ENCODE measurements at places on chromosomes 1 and 21.

GRCh38 chr1:172980456-172980855 is 70.3 kb downstream of the TNFSF18 start:
- DNase-seq: no peak

DNA sequence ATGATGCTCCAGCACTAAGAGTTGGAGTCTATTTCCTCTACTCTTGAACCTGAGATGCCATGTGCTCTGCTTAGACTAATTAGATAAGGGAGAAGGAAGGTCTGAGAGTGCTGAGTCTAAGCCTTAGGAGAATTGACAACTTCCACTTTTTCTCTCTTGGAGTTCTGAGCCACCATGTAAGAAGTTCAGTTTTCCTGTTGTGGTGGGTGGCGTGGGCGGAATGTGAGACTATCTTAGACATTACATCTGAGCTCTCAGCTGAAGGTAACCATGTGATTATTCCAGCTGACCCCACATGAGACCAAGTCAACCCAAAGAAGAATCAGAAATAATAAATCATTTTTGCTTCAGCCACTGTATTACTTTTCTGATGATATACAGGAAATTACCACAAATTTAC is 404.5 kb upstream of the LRRC7 start:
- no peak for DNase-seq

GRCh38 chr1:37605061-37605650 is 9.4 kb upstream of the GNL2 start:
- no peak for DNase-seq

DNA sequence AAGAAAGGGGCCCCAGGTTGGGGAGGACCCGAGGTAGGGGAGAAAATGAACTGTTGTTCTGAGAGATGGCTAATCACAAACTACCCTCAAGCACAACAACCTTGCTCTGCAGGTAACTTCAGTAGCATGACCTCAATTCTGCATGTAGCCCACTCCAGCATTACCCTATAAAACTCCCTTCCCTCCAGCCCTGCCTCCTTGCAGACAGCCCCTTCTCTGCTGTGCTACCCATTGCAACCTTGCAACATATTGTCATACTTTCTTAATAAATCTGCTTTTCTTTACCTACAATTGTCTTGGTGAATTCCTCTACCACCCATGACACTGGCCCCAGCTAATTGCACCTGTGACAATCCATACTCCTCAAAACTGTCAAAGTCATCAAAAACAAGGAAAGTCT is 428.9 kb downstream of the MATN1 start:
- no peak for DNase-seq

- no peak for DNase-seq
These were observed 18.8 kb downstream of the NRDC start for GRCh38 chr1:51859735-51860134.

DNA sequence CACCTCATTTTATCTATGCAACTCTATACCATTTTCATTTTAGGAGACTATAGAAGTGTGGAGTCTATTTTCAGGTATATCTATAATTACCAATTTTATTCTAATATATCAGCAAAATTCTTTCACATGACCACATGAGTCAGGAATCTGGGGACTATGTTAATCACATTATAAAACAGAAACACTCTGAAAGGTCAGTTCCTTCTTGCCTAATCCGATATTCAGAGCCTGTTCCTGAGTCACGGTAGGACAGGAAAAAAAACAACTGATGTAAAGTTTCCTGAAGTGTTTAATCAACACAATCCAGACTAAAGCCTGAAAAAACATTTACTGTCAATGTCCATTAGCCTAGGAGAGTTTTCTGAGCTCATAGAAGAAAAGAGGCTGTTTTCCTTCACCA is 1902.3 kb downstream of the NCAM2 start:
- no peak for DNase-seq

- no peak for DNase-seq
These were observed 69.3 kb upstream of the CASZ1 start for GRCh38 chr1:10865518-10866320.

GRCh38 chr1:58551186-58552140 is 4.9 kb upstream of the OMA1 start:
- DNase-seq: no peak

- no peak for DNase-seq
These were observed 124.2 kb upstream of the IFFO2 start for GRCh38 chr1:19080721-19081120.

GRCh38 chr1:181124291-181124751 is 35.8 kb downstream of the IER5 start:
- DNase-seq: no peak

GRCh38 chr1:51240084-51240483 is 4.0 kb downstream of the RNF11 start:
- DNase-seq: no peak

DNA sequence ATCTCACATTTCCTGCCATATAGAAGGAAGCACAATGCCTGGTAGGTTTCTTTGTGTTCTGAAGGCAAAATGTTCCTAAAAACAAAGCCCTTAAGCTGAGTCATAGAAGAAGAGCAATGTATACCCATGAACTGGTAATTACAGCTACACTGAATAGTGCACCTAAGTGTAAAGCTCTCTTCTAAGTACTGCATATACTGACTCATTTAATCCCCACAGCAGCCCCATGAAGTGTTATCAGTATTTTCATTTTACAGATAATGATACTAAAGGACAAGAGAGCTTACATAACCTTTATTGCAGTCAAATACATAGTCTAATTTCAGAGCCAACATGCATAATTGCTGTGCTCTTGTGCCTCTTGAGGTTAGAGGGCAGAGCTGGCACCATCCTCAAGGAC is 239.9 kb downstream of the DPYD start:
- no peak for DNase-seq

- DNase-seq: no peak
These were observed 237.6 kb upstream of the DUSP10 start for GRCh38 chr1:221979444-221980032.

- DNase-seq: no peak
These were observed 50.9 kb upstream of the ETV3 start for GRCh38 chr1:157189096-157189495.

GRCh38 chr1:16281765-16282164 is 44.8 kb upstream of the CPLANE2 start:
- DNase-seq: no peak

GRCh38 chr1:163036671-163037070 is 32.5 kb upstream of the RGS4 start:
- no peak for DNase-seq

DNA sequence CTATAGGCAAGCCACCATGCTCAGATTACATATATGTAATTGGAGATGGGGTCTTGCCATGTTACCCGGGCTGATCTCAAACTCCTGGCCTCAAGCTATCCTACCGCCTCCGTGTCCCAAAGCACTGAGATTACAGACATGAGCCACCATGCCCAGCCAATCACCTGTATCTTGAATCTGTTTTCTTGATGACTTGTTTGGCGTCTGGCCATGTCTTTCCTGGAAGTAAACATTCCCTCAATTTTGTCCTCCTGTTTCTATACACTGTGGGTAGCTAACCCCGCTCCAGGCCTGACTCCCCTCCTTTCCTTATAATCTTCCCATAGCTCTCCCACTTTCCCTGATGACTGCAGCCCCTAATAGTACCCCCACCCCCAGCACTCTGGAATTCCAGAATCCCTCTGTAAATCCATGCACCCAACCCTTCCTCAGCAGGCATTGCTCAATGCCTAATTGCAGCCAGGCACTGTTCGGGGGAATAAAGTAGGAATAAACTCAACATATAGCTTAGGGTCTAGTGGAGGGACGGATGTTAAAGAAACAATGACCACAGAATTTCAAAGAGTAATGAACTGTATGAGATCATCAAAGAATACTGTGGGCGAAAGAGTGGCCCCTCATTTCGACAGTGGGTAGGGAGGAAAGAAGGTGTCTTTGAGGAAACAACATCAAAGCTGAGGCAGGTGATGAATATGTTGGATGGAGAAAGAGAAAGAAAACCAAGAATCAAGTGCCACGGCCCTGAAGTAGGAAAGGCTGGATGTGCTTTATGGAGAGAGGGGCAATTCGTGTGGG is 161.5 kb downstream of the ADSS2 start:
- no peak for DNase-seq

- DNase-seq: no peak
These were observed 24.0 kb downstream of the TMEM53 start for GRCh38 chr1:44650159-44650831.

DNA sequence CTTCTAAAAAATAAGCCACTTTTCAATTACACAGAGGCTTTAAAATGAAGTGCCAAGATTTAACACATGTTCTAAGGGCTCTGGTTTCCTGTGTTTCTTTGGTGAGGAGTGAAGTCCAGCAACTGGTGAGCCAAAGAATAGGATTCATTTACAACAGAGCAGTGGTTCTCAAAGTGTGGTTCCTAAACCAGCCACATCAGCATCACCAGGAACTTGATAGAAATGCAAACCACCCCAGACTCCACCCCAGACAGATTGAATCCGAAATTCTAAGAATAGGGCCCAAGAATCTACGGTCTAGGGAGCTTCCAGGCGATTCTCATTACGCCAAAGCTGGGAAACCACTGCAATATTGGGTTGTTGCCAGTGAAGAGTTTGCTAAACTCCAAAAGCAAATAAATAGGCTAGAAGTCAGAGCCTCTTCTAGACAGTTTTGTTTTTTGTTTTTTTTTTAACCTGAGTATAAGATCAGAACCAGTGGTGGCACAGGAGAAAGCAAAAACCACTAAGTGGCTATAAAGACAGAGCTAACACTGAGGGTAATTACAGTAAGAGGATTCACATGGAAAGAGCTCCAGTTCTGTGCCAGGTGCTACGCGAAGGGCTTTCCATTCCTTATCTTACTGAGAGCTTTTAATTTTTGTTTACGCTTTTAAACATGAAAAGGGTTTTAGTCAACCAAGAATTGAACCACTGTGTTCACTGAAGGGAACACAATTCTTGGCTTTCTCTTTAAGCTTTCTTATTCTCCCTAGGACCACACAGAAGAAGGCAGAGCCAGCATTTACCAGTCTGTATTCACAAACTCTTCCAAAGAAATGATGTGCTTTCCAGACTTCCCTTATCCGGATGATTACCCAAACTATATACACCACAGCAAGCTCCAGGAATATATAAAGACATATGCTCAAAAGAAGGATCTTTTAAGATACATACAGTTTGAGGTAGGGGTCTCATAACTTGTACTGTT is 42.4 kb upstream of the FMO2 start:
- DNase-seq: no peak

DNA sequence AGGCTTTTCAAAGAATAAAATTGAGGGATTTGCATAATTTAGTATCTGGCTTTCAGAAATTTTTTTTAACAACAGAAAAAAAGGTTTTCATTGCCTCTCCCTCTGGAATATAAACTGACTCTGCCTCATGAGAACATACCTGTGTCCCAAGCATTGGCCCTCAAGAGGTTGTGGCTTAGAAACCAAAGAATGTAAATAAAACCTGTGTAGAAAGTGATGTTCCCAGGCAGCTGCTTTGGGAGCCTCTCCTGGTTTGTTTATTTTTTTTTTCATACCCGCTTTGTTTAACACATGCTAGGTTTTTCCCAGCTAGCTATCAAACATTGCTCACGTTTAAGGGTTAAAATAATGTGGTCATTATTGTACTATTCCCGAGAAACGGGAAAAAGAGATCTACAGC is 40.5 kb upstream of the IFNAR2 start:
- no peak for DNase-seq

- no peak for DNase-seq
These were observed 6.1 kb upstream of the RABGAP1L start for GRCh38 chr1:174153085-174153824.

GRCh38 chr1:64263335-64263734 is 59.9 kb downstream of the UBE2U start:
- DNase-seq: no peak

DNA sequence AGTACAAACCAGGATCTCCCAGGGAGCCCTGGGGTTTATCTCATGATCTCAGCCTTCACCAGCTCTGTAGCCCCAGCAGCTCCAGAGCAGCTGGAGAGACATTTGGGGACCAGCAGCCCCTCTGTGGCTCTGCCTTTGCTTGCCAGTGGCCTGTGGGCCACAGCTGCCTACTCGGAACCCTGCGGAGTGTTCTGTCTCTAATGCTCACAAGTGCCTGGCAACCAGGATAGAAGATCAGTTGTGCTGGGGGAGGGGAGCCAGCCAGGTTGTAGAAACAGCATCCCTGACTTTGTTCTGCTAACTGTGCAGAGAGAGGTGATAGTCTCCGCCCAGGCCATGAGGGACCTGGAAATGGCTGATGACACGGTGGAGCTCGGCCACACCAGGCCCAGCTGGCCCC is 50.9 kb upstream of the KCNJ15 start:
- no peak for DNase-seq

GRCh38 chr1:70382682-70383081 is 28.2 kb upstream of the ANKRD13C start:
- no peak for DNase-seq

GRCh38 chr1:185984113-185984836 is 250.1 kb downstream of the HMCN1 start:
- DNase-seq: no peak

DNA sequence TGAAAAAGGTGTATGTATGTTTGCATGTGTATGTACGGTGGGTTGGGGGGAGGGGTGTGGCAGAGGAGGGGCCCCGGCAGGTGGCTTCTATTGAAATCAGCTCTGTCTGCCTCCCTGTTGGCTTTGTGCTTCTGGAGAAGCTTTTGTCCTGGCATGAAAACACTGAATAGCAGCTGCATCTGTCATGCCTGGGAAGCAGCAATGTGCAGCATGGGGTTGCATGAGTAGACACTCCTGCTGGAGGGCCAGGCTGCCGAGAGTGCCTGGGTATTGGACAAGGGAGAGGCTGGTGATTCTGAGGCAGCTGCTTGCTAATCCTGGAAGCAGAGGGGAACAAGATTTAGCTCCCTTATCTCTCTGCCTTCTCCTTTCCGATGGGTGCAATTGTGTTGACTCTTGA is 20.5 kb downstream of the MAPKAPK2 start:
- no peak for DNase-seq

DNA sequence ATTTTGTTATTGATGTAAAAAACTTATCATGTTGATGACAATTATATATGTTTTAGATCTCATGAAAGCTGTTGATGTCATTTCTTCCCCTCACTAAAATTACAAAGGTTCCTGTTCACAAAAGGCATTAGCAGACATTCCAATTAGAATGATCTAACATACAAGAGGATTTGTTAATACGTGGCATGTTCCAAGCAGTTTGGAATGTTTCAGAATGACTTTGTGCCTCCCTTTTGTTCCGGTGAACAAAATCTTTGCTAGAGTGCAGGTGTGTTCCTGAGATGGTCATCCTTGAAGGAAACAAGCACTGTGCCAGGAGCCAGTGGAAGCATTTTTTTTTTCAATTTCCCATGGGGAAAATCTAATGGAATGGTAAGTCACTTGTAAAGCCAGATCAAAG is 108.0 kb upstream of the KCTD3 start:
- DNase-seq: no peak

DNA sequence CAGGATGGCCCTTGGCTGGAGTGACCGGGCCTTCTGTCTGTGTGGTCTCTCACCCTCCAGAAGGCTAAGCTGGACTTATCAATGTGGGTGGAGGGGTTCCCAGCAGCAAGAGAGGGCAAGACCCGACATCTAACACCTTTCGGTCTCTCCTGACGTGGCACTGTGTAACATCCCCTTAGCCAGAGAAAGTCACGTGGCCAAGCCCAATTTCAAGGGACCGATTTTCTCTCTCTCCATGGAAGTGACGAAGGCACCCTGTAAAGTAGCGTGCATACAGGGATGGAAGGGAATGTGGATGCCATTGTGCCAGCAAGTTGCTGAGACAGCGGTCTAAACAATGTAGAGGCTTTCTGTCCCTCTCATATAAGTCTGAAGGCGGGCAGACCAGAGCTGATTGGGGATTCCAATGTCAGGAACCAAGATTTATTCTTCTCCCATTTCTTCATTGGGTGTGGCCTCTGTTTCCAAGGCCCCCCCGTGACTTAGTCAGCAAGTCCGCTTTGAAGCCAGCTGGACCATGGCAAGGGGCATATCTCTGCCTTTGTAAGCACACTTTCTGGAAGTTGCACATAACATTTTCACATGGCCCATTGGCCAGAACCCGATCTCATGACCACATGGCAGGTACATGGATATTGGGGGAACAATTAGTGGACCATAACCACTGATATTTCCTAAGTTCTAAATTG is 12.5 kb downstream of the MX1 start:
- DNase-seq: no peak
